ENCODE measurements at places on chromosomes 3 and 15.
A peak's percentile ranks its signal among the peaks of the same experiment; 100 is the strongest.

- no peak for DNase-seq
Measured at GRCh38 chr15:50350621-50351020, 4.4 kb downstream of the GABPB1 start.

- peak; percentile 42 for DNase-seq
Measured at GRCh38 chr3:185959609-185960521, 22.1 kb upstream of the TRA2B start.

DNA sequence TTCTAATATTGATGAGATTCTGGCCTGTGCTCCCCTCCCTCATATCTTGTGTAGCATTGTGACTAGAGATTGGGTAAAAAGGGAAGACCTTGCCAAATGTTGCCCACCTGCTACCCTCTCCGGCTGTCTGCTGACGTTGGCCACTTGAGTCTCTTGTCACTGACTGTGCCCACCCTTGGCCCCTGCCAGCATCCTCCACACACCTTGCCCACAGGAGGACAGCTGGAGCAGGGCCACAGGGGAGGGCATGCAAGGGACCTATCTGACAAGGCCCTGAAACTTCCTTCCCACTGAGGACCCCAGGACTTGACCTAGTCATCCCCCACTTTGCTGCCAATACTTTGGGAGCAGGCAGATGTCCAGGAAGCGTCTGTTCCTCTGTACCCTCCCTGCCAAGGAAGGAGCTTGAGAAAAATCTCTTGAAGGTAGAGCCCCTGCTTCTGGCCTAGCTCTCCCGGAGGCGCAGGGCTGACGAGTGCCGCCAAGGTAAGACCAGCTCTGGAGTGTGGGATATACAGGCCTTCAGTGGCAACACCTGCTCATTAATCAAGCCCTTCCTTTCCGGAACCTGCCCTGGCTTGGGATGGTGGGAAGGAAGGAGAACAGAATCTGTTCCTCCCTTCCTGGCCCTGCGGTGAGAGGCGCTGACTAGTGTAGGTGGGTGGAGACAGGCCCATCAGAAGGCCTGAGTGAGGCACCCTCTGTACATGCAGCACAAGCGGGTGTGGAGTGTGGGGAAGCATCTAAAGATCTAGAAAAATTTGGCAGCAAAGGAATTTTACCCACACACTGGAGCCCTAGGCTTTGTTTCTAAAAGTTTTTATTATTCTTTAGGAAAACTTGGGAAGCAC, 4.9 kb upstream of the PAK6 start:
- no peak for DNase-seq

DNA sequence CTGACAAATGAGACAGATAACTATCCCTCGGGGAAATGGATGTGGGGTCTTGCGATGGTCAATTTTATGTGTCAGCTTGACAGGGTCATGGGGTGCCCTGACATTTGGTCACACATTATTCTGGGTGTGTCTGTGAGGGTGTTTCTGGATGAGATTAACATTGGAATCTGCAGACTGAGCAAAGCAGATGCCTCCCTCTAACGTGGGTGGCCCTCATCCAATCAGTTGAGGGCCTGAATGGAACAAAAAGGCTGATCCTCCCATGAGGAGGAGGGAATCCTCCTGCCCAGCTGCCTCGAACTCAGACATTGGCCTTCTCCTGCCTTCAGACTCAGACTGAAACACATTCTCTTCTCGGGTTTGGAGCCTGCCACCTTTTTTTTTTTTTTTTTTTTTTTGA, 69.0 kb downstream of the MINAR1 start:
- no peak for DNase-seq

GRCh38 chr15:71643918-71644317, 166.4 kb upstream of the NR2E3 start:
- no peak for DNase-seq

GRCh38 chr15:64705006-64705405, 70.4 kb downstream of the RBPMS2 start:
- DNase-seq, result no peak
